Ovary (tissue), 10 donors: ENCODE measurements at places on chromosomes 7 and 10. TPM values are rescaled to one million over a fixed set of nuclear protein-coding genes. Genes with fewer than 3 reads are reported as not detected.

The ZNF438 gene
- 6.9 TPM for total RNA-seq

The BMPER gene
- 10.6 TPM for total RNA-seq

The ADARB2 gene
- total RNA-seq, result 2.0 TPM

The OR6B1 gene
- total RNA-seq, result not detected

The RGS10 gene
- 20.4 TPM for total RNA-seq

The GPC2 gene
- 5.5 TPM for total RNA-seq

The LIPF gene
- not detected for total RNA-seq

The TSPAN33 gene
- 2.4 TPM for total RNA-seq

The SHH gene
- not detected for total RNA-seq

The OR13A1 gene
- not detected for total RNA-seq

The MSS51 gene
- total RNA-seq, result 2.0 TPM

The AKR1C3 gene
- total RNA-seq, result 19.3 TPM

The ODAD2 gene
- total RNA-seq, result 4.1 TPM

The IQCE gene
- 7.2 TPM for total RNA-seq

The NUTM2E gene
- total RNA-seq, result 0.12 TPM

The DHX32 gene
- total RNA-seq, result 36.5 TPM

The AMPH gene
- total RNA-seq, result 4.6 TPM
